ENCODE measurements at places on chromosomes 7 and 10.

- DNase-seq: no peak
These were observed 8.4 kb upstream of the LRRC61 start for GRCh38 chr7:150314639-150315239.

GRCh38 chr7:50327443-50327842 is 22.9 kb downstream of the IKZF1 start:
- no peak for DNase-seq

DNA sequence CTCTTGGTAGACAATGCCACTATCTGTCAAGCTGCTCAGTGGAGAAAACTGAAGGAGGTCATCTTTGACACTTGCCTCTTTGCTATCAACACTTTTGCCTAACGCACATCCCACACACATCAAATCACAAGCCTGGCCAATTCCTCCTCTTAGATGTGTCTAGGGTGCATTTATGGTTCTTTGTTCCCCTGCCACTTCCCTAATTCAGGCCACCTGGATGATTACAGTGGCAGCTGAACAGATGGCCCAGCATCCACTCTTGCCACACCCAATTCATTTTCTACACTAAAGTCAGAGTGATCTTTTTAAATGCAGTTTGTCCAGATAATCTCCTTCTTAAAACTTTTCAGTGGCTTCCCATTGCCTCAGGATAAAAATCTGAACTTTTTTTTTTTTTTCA is 58.6 kb downstream of the LAMB4 start:
- DNase-seq: no peak

DNA sequence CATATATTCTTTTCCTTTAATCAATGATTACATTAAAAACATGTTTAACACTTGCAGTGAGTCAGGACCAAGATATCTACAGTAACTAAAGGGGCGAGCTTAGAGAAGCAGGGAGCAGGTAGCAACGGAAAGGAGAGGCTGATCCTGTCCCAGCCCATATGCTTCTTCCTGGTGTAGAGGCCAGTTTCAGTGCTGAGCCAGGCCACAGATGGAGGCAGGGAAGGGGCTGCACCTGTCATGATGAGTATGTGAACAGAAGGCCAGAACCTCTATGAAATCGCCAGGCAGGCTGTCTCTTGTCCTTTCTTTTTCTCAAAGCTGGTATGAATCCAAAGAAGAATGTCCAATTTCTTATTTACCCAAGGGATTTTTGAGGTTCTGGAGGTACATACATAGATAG is 16.3 kb downstream of the REEP3 start:
- DNase-seq: no peak

- DNase-seq: peak; percentile 96
These were observed 106.0 kb downstream of the CUBN start for GRCh38 chr10:17023386-17024298.
